ENCODE measurements at places on chromosomes 3 and 15.

DNA sequence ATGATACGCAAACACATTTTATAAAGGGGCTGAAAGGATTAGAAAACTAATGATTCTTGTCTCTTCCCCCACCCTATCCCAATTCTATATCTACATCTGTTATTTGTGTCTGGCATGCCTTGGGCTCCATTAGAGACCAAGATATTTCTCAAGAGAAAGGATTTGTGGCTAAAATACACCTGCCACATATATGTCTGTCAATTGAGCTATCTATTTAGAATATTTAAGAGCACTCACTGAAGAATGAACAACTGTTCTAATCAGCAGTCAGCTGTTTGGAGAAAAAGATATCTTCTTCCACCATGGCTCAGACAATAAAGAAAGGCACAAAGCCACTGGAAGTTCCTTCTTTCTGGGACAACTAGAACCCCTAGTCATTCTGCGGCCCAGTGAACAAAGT is 61.7 kb upstream of the LRRN1 start:
- no peak for DNase-seq

DNA sequence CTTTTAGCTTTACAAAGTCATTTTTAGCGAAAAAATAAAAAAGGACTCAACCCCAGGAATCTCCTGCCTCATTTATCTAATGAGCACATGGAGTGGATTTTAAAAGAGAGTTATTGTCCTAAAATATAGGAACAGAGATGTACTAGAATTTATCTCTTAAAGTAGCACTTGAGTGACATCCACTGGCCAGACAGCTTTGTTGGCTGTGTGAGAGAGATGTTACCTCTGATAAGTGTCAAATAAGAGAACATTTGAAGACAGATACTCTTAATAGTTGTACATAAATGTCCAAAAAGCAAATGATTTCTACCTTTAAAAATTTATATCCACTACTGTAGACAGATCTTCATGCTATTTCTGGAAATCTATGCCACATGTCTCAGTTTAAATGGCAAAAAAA is 12.3 kb upstream of the MFSD1 start:
- DNase-seq = no peak

GRCh38 chr3:182914341-182914740 is 66.0 kb downstream of the DCUN1D1 start:
- no peak for DNase-seq

DNA sequence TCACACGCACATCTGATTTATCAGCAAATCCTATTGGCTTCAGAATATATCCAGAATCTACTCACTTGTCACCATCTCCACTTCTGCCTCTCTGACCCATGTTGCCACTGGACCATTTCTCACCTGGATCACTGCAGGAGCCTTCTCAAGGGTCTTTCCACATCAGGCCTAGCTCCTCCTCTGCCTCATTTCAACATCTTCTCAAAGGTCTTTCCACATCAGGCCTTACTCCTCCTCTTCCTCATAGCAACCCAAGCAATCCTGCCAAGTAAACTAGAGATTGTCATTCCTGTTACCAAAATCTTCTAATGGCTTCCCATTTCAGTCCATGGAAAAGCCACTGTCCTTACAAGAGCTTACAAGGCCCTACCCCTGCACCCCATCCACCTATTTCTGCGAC is 18.0 kb upstream of the DUT start:
- no peak for DNase-seq

- DNase-seq = no peak
These were observed 83.9 kb upstream of the TGFBR2 start for GRCh38 chr3:30522476-30522875.

GRCh38 chr3:61979638-61980037 is 393.7 kb downstream of the FEZF2 start:
- DNase-seq = no peak

DNA sequence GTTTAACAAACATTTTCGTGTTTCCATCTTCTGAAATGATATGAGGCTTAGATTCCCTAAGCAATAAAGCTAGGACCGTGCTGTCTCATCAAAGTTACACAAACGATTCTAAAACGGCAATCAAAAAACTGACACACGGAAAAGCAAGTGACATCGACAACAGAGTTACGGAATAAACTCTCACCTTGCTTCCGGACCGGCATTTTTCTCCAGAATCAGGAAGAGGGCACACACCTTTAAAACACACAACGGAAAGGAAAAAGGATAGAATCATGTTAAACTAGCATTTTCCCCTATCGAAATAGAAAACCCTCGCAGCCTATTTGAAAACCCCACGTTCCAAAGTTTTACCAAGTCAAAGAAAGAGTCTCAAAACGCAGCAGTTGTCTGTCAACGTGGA is 1.4 kb downstream of the DLG1 start:
- no peak for DNase-seq

- DNase-seq = no peak
These were observed 62.7 kb downstream of the EXOG start for GRCh38 chr3:38558864-38559263.

- no peak for DNase-seq
These were observed 9.1 kb downstream of the RAB43 start for GRCh38 chr3:129112308-129113052.

DNA sequence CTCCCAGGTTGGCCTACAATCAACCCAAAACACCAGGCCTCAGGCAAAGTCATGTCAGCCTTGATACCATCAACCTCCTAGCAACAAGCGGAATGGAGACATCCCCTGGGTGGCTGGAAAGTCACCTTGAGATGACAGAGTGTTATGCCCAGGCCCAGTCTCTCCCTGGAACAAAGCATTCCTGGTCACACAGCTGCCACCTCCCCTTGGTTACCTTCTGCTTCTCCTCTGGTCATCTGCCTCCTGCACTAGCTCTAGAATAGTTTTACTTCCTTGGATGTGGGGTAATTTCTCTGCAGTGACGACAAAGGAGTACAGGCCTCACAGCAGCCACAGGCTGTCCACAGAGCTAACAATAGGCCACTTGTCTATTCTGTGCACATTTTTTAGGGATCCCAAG is 114.9 kb downstream of the RFTN1 start:
- no peak for DNase-seq

- DNase-seq = no peak
These were observed 95.9 kb downstream of the FLNB start for GRCh38 chr3:58104151-58104550.

GRCh38 chr3:141610939-141611338 is 124.1 kb downstream of the RASA2 start:
- no peak for DNase-seq

DNA sequence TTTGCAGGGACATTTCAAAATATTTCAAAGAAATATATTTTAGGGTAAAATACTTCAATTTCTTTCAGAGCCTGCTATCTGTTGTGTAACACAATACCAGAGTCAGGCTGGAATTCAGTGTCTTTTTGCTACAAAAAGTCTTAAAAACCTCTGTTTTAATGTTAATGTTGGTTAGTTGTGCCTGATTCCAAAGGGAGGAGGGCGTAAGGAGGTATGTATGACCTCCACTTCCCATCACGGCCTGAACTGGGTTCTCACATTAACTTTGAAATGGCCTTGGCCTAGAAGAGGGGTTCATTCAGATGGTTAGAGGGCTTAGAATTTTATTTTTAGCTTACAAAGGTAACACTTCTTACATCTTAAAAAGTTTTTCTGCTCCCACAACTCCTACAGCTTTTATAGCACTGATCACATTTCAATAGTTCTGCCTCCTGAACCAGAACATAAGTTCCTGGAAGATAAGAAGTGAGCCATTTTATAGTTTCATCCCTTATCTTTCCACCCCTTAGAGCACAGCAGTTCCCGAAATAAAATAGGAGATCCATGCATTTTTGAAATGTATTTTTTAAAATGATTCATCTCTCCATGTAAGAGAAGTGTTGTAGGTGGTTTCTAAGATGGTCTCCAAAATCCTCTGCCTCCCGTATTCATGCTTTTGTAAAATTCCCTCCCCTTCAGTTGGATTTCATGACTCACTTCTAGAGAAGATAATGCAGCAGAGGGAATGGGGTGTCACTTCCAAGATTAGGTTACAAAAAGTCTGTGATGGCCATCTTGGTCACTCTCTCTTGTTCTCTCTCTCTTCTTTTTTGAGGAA is 543.1 kb upstream of the NECTIN3 start:
- DNase-seq = no peak

- DNase-seq = no peak
These were observed 43.5 kb downstream of the CA12 start for GRCh38 chr15:63338170-63338569.

DNA sequence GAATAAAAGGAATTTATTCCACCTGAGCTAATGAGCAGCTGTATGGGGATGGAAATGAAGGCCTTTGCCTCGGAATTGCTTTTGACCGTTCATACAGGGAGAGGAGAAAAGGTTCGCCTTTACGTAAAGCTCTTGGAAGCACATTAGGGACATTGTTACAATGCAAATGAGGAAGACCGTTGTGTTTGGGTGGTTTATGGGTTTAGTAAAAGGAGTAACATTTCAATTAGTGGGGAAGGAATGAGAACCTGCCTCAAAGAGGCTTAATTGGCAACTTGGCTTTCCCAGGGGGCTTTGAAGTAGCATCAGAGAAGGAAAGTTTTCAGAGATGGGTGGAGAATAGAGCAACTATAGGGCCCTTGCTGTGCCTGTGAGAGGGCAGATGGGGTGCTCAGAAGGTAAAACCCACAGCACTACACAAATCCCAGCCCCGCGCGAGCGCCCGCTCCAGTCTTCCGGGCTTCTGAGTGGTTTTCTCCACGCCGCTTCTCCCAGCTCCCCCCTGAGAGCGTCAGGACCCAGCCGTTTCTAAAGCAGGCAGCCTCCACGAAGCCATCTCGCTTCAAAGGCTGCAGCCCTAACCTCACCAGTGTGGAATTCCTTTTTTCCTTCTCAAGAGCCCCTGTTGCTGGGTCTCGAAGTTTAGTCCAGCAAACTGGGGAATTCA is 192.0 kb upstream of the HES1 start:
- no peak for DNase-seq

DNA sequence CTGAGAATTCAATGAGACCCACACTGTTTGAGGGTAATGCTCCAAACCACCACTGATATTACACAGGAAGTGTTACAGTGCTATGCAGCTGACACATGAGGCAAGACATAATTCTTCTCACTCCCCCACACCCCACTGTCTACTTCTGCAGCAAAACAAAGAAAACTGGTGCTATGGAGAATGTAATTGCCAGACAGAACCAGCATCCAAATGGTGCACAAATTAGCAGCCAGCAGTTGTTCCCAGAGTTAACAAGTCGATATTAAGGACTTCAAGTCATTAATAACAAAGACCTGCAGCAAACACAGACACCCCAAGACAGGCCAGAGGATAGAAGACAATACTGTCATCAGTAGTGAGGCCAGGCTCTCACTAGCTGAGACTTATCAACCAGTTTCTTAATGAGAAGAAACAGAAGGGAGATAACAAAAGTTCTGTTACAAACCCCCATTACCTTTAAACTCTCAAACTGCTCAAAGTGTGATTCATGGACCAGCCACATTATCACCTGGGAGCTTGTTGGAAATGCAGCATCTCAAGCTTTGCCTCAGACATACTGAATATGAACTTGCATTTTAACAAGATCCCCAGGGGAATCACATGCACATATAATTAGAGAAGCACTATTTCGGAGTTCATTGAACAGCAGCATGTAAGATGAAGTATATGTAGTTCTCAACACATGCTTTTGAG is 58.7 kb upstream of the FNDC3B start:
- DNase-seq = no peak

- DNase-seq = no peak
These were observed 967.6 kb downstream of the NAALADL2 start for GRCh38 chr3:175826759-175827158.

DNA sequence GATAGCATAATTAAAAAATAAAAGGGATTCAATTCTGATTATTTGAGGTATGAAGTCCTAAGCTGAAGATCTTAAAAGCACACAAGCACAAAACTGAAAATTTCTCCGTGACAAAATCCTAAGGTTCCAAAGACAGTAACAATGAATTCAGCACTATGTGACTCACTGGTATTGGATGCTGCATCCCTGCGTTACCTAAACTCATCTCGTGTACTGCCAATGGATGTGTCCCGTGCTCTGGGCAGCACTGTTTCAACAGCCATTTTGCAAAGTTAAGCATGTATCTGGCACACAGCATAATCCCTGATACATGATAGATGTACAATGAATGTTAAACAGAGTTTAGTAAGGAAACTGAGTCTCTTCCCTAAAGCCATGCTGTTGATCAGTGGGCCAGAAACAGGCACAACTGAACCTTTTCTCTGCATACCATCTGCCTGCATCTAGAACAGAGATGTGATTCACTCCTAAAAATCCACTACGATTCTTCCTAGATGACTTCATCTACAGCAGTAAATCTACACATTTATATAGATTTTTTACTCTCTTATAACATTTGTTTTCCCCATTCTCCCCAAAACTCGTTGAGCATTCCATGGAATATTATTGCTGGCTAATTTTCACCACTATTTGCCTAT is 14.3 kb downstream of the SUCLG2 start:
- no peak for DNase-seq

DNA sequence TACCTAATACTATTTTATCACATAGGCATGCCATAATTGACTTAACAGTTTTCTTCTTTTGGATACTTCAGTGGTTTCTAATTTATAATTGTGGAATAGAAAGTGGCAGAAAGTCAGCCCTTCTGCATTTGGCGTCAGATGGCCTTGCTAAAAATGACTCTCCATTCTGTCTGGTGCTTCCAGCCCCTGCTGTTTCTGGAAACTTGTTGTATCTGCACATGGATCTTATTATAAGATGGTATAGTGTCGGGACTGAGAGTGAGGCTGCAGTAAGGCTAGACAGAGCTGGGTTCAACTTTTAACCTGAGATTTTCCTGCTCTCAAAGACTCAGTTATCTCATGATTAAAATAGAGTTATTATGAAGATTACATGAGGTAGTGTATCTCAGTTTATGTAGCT is 74.8 kb upstream of the WDR72 start:
- DNase-seq = no peak

DNA sequence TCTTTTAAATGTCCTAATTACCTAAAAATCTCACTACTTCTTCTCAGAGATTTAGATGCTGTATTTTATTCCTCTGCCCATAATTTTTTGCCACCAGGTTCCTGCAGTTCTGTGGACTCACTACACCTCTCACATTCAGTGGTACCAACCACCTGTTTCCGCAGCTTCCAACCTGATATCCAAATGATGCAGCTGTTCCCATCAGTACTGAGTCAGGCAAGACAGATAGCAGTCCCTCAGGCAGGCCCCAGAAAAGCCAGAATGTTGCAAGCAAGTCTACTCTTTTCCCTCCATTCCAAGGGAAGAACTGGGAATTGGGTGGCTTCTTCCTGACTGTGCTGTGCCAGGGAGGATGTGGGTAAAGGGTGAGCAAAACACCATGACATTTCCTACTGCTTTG is 39.0 kb downstream of the MNS1 start:
- no peak for DNase-seq

- no peak for DNase-seq
These were observed 2.1 kb upstream of the SHISA5 start for GRCh38 chr3:48505968-48506504.

GRCh38 chr3:100263583-100263982 is 2.8 kb downstream of the TBC1D23 start:
- DNase-seq = no peak

GRCh38 chr3:114404590-114404989 is 110.8 kb downstream of the TIGIT start:
- DNase-seq = no peak

- DNase-seq = no peak
These were observed 821.6 kb downstream of the PDCD6IP start for GRCh38 chr3:34619990-34620389.

Data from AG04449 (cell line).